ENCODE measurements at places on chromosomes 6 and 20.

DNA sequence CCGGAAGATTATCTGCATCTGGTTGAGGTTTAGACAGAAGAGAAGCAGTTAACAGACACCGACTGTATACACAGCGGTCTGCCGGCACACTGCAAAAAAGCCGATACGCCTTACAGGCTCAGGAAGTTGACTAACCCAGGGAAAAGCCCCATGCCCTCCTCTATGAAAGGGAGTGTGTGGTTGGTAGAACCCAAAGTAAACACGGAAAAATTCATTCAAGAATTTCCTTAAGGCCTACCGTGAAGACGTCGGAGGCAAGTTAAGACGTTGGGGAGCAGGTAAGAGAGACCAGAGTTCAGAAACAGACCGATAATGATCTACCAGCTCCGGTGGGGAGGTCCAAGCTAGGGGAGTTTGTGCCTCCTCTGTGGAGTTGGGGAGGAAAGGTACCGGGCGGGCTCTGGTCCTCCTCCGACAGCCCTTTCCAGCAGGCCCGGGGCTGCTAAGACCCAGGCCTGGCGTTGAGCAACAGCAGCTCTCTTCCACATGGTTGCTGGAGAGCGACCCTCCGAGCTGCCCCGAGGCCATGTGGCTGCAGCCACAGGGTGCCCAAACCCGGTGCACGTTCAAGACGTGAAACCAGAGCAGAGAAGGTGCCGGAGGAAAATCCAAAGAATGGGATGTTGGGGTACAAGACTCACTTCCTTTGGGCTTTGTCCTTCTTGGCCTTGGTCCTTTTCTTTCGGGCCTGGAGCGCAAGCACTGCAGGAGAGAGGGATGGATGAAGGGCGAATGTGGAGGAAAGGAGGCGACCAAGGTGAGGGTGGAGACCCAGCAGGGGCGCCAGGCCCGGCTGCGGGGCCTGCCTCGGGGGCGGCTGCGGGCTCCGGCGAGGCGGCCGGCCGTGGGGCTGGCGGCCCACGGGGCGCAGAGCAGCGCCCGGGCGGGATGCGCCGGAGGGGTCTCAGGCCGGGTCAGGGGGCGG is 809 bp downstream of the SRPK1 start:
- peak; percentile 13 for DNase-seq

DNA sequence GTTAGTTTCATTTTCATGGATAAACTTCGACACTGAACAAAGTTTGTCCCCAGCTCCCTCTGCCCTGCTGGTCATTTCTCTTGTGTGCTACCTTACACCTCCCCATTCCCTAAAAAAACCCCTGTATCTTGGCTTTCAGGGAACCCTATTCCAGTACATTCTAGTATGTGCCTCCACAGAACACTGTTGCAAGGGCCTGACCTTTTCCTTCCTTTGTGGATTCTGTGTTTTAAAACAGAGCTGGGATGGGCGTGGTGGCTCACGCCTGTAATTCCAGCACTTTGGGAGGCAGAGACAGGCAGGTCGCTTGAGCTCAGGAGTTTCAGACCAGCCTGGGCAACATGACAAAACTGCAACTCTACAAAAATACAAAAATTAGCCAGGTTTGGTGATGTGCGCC is 20.6 kb upstream of the QKI start:
- no peak for DNase-seq

- no peak for DNase-seq
Measured at GRCh38 chr6:1162367-1163275, 149.3 kb upstream of the FOXQ1 start.

DNA sequence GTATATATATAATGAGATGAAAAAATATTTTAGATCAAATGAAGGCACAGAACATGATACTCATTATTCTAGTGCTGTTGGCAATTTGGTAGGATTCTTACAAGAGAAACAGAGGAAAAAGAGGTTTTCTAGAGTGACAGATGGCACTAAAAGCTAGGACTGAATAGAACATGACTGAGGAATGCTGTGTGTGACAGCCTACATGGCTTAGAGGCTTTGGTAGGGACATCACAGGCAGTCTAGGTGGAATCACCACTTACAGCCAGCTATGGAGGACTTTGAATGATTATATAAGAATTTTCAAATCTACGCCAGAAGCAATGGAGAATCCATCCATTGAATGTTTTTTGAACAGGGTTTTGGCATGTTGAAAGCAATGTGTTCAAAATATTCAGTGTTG is 52.8 kb downstream of the TPD52L1 start:
- DNase-seq = no peak

DNA sequence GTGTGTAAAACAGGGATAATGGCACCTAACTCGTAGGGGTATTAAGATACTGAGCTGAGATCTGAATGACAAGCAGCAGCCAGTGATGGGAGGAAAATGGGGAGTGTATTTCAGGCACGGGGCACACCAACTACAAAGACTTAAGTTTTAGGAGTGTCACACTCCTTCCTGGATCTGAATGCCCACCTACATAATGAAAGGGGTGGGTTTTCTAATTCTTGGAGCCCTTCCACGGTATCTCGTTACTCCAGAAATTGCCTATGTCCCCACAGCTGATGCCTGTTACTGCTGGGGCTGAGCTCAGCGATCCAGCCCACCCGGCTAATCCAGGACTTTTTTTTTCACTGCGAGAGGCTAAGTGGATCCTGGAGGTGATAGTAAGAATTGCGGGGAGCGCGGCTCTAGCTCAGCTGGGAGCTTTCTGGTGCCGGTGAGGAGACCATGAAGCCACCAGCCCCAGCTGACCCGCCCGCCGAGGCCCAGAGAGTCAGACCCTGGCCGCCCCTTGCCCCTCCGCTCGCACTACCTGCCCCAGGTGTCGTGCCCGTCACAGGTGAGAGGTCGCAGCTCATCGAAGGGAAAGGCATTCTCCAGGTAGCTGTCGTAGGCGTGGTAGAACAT is 727 bp downstream of the EDEM2 start:
- no peak for DNase-seq

GRCh38 chr6:130516604-130517003 is 150.8 kb downstream of the TMEM200A start:
- no peak for DNase-seq

DNA sequence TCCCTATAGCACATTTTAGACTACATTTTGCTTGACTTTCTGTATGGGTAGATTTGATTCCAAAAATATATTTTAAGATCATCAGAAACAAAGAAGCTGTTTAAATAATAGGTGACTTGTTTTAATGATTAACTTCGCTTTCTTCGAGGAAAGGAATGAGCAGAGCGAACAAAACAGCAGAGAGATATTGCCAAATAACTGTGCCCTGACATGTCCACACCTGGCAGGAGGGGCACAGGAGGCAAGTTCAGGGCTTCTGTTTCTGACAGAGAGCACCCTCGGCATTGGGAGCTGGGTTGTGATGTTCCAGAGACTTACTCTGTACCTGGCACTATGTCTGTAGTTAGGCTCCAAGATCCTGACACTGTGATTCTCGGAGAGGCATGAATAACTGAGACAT is 155.7 kb upstream of the SASH1 start:
- DNase-seq = no peak

DNA sequence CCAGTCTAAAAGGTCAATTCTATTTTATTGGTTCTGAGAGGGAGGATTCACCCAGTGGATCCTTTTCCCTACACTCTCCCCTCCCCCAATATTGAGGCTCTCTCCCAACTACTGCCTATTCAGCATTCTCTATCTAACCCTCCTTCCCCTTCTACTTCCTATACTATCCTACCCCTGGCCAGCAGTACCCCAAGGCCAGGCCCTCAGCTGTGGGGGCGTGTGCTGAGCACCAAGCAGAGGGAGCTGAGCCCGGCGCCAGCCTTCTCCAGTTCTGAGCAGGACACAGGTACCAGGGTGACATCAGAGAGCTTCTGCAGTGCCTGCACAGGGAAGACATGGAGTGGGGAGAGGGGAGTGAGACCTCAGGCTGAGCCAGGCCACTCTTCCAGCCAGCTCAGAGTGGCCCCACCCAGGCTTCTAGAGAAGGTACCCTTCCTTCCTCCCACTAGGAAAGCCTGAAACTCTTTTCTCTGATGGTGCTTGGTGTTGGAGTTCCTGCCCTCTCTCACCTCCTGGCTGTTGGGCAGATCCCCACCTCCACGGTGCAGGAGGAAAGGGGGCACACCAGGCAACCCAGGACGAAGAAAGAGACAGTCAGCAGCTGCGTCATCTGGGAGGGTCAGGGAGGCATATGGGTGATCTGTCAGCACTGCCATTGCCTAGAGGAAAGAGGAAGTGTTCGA is 1.9 kb downstream of the DDAH2 start:
- no peak for DNase-seq

DNA sequence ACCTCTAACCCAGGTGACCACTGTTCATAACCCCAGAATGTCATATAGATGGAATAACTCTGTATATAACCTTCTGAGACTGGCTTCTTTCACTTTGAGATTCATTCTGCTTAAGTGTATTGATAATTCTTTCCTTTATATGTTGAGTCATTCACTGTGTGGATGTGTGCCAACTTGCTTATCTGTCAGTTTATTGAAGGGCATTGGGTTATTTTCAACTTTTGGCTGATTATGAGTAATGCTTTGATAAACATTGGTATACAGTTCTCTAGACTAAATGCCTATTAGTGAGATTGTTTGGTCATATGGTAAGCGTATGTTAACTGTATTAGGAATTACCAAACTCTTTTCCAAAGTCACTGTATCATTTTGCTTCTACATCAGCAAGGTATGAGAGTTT is 453.4 kb upstream of the SPTLC3 start:
- no peak for DNase-seq

DNA sequence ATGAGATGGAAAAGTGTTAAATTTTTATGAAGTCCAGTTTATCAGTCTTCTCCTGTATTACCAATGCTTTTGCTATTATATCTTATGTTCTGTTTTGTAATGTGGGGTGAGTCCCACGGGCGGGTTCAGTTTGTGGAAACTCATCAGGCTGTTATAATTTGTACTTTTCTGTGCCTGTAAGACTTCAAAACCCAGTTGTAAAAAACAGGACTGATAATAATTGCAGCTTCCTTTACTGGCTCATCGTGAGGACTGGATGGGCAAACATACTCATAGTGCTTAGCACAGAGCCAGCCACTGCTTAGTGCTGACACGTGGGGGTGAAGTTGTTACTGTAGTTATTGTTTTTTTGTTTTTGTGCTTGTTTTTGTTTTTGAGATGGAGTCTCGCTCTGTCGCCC is 45.6 kb downstream of the TGM2 start:
- DNase-seq = no peak

DNA sequence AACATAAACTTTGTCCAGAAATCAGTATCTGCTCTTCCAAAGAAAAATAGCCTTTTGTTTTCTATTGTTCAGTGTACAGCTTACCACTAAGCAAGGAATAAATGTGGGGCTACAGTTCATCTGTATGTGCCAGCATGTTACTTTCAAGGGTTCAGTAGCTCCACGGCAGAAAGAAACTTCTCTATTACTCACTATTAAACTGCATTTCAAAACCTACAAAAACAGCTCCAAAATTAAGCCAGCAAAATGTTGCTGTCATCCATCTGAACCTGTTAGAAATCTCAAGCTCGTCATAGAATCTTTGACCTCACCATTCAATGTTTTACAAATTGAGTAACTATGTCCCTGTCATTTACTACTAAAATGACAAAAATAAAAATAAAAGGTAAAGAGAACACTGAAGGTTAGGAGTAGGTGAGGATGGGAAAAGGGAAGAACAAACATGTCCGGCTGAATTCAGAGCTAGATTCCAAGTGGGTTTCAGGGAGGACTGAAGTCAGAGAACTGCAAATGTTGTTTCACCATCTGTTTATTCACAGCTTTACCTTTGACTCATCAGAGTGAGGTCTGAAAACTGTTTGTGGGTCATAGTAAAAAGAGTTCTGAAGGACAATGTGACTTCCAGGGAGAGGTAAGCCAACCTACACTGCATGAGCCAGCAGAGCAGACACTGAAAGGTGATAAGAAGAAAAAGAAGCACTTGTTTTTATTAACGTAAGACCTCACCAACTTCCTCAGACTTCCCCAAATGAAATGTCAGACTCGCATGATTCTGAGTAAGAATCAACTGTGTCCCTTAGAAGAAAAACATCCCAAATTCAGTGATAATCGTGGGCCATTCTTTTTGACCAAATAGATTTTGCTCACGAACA is 62.0 kb downstream of the ATXN1 start:
- no peak for DNase-seq

DNA sequence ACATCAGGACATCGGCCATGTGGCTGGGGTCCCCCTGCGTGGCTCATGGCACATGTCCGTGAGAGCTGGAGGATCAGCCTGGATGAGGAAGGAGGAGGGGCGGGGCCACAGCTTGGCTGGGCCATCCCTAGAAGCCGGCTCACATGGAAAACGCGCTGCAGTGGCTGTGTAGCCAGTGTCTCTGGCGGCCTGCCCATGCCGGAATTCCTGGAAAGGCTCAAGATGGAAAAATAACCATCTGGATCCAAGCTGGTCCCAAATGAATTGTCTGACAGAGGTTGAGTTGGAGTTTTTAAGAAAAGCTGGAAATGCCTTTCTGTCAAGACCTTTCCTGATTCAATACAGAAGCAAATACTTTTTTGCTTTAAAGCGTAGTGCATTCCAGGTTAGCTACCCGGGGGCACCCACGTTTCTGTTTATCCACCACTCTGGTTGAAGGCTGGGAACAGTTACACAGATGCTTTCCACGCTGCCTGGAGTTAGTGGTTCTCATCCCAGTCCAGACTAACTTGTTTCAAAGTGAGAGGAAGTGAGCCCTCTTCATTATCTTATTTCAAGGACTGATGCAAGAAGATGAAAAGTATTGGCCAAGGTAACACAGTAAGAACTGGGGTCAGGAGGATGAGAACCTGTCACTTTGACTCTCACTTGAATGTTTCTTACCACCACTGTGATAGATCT is 99.0 kb downstream of the GMPR start:
- DNase-seq = no peak

GRCh38 chr20:658731-659291 is 5.8 kb upstream of the SRXN1 start:
- no peak for DNase-seq

GRCh38 chr6:19753826-19754225 is 83.3 kb upstream of the ID4 start:
- DNase-seq = no peak

DNA sequence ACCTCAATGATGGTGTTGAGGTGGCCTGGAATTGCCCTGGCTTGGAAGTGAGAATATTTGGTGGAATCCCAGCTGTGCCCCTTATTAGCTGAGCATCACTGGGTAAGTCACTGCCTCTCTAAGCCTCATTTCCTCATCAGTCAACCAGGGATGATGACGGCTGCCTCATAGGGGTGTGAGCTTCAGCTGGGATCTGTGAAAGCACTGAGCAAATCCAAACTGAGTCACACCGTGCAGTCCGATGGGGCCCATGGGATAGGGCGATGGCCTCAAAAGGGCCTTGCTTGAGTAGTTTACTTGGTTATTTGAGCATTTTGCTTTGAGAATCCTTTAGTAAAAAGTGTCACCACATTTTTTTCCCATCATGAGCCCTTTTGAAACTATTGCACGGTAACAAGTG is 1.1 kb downstream of the SLC22A1 start:
- no peak for DNase-seq

GRCh38 chr6:33886673-33887144 is 82.9 kb upstream of the MLN start:
- DNase-seq = no peak

GRCh38 chr6:2085657-2086056 is 159.7 kb downstream of the GMDS start:
- no peak for DNase-seq

- DNase-seq = no peak
Measured at GRCh38 chr20:33176101-33176500, 8.1 kb downstream of the BPIFA2 start.

GRCh38 chr6:31730631-31731086 is 1.6 kb upstream of the DDAH2 start:
- no peak for DNase-seq

All from stimulated activated CD8-positive, alpha-beta memory T cell treated with anti-CD3 and anti-CD28 coated beads, Interleukin-15, amount 100 ng/mL, for 24 hours (primary cell).